ENCODE measurements at places on chromosomes 7 and 10. TPM values are rescaled to one million over a fixed set of nuclear protein-coding genes. Genes with fewer than 3 reads are reported as not detected.

AGR2 gene
- total RNA-seq, result 66.3 TPM

PNLIP gene
- not detected for total RNA-seq

GHRHR gene
- total RNA-seq, result not detected

ARID5B gene
- total RNA-seq, result 34.1 TPM

DNA sequence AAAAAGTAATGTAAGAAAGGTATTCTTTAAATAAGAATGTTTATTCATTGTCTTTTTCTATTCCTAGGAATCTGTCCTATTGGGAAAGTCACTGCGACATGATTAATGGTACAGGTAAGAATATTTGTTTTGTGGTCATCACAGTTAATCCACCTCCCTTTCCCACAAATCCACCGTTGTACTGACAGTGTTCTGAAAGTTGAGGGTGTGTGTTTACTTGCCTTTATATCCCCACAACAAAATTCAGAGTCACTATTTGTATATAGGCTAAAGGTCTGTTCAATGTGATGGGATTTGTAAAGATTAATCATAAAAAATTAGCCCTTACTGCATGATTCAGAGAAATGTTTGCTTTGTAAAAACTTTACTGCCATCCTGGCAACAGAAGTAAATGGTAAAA is 27.9 kb downstream of the CD36 start:
- H3K27me3 ChIP-seq, result no peaks in the 10 kb centered on the region
- H3K4me3 ChIP-seq, result no peak overlapping the region
- no peaks in the 10 kb centered on the region for H3K4me1 ChIP-seq
- peaks cover 14% of the 10 kb centered on the region for H3K36me3 ChIP-seq
- DNase-seq, result no peak

DNA sequence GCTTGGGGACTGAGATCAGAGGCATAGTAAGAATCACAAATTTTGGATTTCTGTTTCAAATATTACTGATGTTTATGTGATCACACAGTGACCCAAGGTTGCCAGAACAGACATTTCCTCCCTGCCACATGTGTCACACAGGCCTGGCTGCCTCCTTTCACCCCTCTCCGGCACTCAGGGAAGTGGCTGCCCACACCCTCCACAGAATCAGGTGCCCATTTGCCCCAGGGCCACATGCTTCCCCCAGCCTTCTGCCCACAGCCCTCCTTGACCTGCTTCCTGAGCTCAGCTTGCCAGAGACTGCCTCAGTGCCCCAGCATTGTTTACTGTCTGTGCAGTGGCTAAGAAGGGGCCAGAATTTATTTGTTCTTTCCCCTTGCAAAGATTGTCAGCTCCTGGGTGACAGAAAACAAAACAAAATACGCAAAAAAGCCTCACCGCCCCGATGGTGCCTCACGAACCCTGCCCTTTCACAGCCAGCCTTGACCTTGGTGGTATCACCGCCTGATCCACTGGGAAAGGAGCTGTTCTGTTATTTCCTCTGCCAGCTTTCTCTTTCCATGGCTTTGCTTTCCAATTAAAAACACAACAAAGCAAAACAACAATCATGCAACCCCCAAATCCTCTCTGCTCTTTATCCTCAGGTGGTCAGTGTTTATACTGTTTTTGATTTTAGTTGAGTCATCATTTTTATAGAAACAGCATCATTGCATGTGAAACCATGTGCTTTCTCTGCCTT is 52.8 kb downstream of the CHN2 start:
- H3K4me3 ChIP-seq, result no peak overlapping the region
- H3K4me1 ChIP-seq, result no peaks in the 10 kb centered on the region
- H3K27ac ChIP-seq, result no peak overlapping the region
- no peaks in the 10 kb centered on the region for H3K36me3 ChIP-seq
- no peaks in the 10 kb centered on the region for H3K27me3 ChIP-seq
- DNase-seq, result no peak

GRCh38 chr10:14839305-14839695 is 1.2 kb downstream of the HSPA14 start:
- H3K36me3 ChIP-seq, result peaks cover 37% of the 10 kb centered on the region
- H3K27me3 ChIP-seq, result no peaks in the 10 kb centered on the region
- peak overlapping the region; percentile 97 for H3K4me3 ChIP-seq
- peaks cover 16% of the 10 kb centered on the region for H3K4me1 ChIP-seq
- H3K27ac ChIP-seq, result peak overlapping the region; percentile 97

DNA sequence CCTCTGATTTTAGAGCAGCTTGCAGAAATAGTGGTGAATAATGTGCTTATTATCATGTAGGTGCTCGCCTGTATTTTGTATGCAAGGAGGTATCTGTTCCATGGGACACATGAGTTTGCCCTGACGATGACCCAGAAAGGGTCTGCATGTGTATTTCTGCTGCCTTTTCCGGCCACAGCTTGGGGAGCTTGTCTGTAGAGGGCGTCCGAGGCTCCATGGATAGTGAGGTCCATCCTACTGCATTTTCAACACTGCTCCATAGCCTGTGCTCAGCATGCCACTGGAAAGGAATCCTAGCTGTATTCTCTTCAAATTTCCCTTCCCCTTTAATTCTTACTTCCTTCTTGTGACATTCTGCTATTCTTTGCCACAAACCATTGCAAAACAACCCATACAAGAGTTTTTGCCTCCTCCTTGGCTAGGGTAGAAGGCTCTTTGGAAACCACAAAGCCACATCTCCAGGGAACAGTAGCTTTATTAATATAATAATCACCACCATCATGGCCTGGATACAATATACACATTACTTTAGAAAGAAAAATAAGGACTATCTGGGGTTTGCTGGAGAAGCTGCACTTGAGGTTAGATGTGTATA is 127.7 kb downstream of the DYNC1I1 start:
- H3K36me3 ChIP-seq, result no peaks in the 10 kb centered on the region
- H3K27ac ChIP-seq, result no peak overlapping the region
- no peaks in the 10 kb centered on the region for H3K4me1 ChIP-seq
- H3K4me3 ChIP-seq, result no peak overlapping the region

- no peak for DNase-seq
- no peaks in the 10 kb centered on the region for H3K27me3 ChIP-seq
- H3K36me3 ChIP-seq, result no peaks in the 10 kb centered on the region
- no peaks in the 10 kb centered on the region for H3K4me1 ChIP-seq
- no peak overlapping the region for H3K4me3 ChIP-seq
- H3K27ac ChIP-seq, result no peak overlapping the region
These were observed 116.8 kb upstream of the WNT16 start for GRCh38 chr7:121212036-121212435.

- H3K36me3 ChIP-seq, result no peaks in the 10 kb centered on the region
- no peak overlapping the region for H3K27ac ChIP-seq
- DNase-seq, result no peak
- H3K4me1 ChIP-seq, result no peaks in the 10 kb centered on the region
- no peaks in the 10 kb centered on the region for H3K27me3 ChIP-seq
These were observed 75.6 kb downstream of the ZNRF2 start for GRCh38 chr7:30359957-30360356.

DNA sequence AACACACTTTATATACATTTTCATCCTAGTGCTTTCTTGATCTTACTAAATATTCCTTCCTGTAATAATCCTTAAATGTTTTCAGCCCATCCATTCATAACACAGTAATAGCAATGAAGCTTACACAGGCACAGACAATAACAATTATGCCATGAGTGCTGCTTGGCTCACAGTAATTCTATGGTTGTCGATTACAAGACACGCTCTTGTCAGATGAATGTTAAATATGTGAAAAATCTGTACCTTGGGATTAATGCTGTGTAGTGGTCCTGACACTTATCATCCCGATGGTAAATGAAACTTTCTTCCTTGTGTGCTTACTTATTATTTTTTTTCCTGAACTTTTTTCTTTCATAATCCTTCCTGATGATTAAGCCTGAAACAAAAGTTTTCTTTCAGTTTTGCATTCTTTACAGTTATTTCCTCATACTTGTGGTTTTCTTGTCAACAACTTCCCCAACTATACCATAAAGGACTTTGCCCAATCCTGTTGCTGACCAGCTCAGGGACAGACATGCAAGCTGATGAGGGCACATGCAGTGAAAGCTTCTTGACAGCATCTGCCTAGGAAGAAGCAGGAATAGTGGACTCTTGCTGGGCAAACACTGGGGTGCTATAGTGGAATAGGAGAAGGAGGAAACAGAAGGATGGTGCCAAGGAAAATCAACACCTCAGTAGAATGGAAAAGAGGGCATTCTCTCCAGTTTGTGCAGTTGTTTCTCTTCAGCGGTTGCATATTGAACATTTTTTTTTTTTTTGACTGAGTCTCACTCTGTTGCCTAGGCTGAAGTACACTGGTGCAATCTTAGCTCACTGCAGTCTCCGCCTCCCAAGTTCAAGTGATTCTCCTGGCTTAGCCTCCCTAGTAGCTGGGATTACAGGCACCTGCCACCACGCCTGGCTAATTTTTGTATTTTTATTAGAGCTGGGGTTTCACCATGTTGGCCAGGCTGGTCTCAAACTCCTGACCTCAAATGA is 6.7 kb upstream of the MGAM2 start:
- no peaks in the 10 kb centered on the region for H3K4me1 ChIP-seq
- no peak for DNase-seq
- no peaks in the 10 kb centered on the region for H3K36me3 ChIP-seq
- H3K27me3 ChIP-seq, result no peaks in the 10 kb centered on the region
- no peak overlapping the region for H3K27ac ChIP-seq

GRCh38 chr7:101507791-101508252 is 121.3 kb downstream of the MYL10 start:
- no peaks in the 10 kb centered on the region for H3K27me3 ChIP-seq
- H3K27ac ChIP-seq, result no peak overlapping the region
- H3K4me3 ChIP-seq, result no peak overlapping the region

- no peaks in the 10 kb centered on the region for H3K27me3 ChIP-seq
- no peaks in the 10 kb centered on the region for H3K4me1 ChIP-seq
These were observed 150.4 kb upstream of the GNAI1 start for GRCh38 chr7:79984210-79984609.

- DNase-seq, result no peak
- H3K4me1 ChIP-seq, result no peaks in the 10 kb centered on the region
- H3K36me3 ChIP-seq, result no peaks in the 10 kb centered on the region
- H3K27ac ChIP-seq, result no peak overlapping the region
- no peaks in the 10 kb centered on the region for H3K27me3 ChIP-seq
These were observed 100.8 kb upstream of the DOCK1 start for GRCh38 chr10:126804396-126804795.

DNA sequence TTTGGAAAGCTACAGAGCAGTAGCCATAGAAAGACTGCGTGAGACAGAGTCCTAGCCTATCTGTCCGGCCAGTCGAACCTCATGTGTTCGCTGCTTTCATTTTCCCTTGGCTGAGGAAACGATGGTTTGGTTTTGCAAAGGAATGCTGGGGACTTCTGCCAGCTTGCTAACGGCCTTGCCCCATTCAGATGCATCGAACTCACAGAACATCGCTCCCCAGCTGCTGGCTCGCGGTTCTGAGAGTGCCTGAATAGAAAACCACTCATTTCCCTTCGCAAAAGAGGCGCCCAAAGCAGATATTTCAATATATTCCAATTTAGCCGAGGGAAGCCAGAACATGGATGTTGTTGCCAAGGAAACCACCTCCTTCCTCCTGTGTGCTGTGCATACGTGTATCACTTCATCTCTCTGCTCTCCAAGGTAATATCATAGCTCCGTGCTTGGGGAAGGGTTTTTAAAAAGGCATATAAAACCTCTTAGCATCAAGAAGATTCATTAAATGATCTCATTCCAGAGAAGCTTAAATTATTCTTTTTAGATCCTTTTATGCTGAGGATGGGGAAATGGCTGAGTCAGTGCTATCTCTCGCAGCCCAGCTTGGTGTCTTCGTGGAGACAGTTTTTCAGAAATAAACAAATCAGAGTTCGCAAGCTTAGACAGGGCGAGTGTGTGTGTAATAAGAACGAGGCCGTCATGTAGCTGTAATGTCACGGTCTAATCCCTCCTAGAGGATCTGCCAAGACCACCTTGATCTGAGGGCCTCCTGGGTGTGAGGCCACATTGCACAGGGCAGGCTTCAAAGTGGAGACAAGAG is 215.2 kb downstream of the RPS24 start:
- no peaks in the 10 kb centered on the region for H3K36me3 ChIP-seq
- no peaks in the 10 kb centered on the region for H3K27me3 ChIP-seq
- no peak for DNase-seq

DNA sequence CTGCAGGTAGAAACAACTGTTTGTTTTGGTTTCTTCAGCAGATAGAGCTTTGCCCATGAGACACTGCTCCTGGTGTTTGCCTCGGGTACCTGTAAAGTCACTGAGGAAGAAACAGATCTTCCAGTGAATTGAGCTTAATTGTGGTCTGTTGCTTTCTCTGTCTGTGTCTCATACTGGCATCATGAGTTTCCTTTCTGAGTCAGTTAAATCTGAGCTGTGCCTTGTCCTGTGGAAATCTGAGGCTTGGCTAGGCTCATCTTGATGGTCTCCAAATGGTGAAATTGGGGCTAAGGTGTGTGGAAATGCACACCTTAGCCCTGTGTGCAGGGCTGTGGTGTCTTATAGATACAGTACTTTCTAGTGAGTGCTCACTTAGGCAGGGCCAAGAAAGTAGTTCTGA is 67.4 kb downstream of the GBF1 start:
- no peak overlapping the region for H3K4me3 ChIP-seq
- H3K27ac ChIP-seq, result no peak overlapping the region
- H3K27me3 ChIP-seq, result no peaks in the 10 kb centered on the region
- peaks cover 12% of the 10 kb centered on the region for H3K4me1 ChIP-seq
- no peak for DNase-seq

DNA sequence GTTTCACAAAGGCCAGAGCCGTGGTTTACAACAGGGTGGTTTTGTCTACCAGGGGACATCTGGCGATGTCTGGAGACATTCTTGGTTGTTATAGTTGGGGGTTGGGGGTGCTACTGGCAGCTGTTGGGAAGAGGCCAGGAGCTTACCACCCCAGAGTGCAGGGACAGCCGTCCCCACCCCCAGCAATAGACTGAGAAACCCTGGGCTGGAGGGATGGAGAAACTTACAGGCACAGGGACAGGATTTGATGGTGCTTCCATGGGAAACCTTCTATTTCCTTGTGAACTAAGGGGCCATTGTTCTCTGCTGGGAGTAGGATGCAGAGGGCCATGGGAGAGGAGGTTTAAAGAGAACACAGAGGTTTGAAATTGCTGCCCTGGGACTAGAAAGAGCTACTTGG is 10.9 kb downstream of the ADCK2 start:
- no peaks in the 10 kb centered on the region for H3K27me3 ChIP-seq
- peaks cover 32% of the 10 kb centered on the region for H3K36me3 ChIP-seq
- H3K4me3 ChIP-seq, result no peak overlapping the region
- no peaks in the 10 kb centered on the region for H3K4me1 ChIP-seq

- H3K4me3 ChIP-seq, result peak overlapping the region; percentile 23
- H3K27me3 ChIP-seq, result no peaks in the 10 kb centered on the region
- no peak for DNase-seq
- no peaks in the 10 kb centered on the region for H3K4me1 ChIP-seq
These were observed 6.5 kb upstream of the OIT3 start for GRCh38 chr10:72887043-72887442.

- H3K36me3 ChIP-seq, result no peaks in the 10 kb centered on the region
- no peaks in the 10 kb centered on the region for H3K4me1 ChIP-seq
- DNase-seq, result no peak
- H3K27me3 ChIP-seq, result no peaks in the 10 kb centered on the region
These were observed 38.2 kb downstream of the ANTXRL start for GRCh38 chr10:46325021-46325420.

Data from upper lobe of right lung (tissue), 1 donor.